ENCODE measurements at places on chromosomes 2 and 18. TPM values are rescaled to one million over a fixed set of nuclear protein-coding genes. Genes with fewer than 3 reads are reported as not detected.

- DNase-seq: no peak
Measured at GRCh38 chr2:212007972-212008371, 530.6 kb downstream of the ERBB4 start.

- DNase-seq: no peak
Measured at GRCh38 chr18:51168960-51169662, 28.4 kb downstream of the MEX3C start.

GRCh38 chr2:220078439-220078838 lies 451.0 kb downstream of the SLC4A3 start:
- no peak for DNase-seq

DNA sequence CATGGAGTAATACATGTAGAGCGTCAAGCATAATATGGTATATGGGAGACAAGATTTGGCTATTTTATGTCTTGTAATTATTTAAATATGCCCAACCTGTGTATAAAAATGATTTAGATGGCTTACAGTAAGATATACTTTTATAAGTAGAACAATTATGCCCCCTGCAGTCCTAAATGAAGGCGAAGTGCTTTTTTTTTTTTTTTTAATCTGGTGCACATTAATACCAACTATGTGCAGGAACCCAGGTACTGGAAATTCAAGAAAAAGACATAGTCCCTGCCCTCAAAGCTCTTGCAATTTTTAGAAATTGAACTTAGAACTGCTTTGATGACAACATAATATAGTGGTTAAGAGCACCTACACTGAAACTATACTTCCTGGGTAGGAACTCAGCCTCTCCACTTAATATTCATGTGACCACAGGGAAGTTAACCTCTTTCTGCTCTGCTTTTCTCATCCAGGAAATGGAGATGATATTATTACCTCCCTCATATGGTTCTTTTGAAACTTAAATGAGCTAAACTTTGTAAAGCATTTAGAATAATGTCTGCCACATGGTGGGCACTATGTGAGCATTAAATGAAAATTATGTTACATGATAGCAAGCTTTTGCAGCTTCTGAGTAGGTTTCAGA lies 38.1 kb downstream of the AFTPH start:
- DNase-seq: no peak

GRCh38 chr18:8730080-8730827 lies 24.9 kb downstream of the MTCL1 start:
- peak; percentile 70 for DNase-seq

Gene AGXT
- 0.31 TPM for total RNA-seq

DNA sequence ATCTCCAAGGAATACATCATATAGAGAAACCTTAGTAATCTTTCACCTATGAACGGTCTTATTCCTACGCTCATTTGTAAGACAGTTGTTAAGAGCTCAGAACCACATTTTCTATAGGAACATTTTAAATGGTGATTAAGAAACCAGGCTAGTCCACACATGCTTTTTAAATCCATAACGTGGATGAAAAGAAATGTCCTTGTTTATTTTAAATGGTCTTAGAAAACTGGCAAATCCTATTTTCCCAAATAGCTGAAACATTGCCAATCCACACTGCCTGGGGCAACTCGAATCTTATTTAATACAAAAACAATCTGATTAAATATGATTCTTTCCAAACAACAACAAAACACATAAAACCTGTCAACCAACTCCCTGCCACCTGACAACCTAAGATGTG lies 23.7 kb downstream of the METTL8 start:
- DNase-seq: no peak

DNA sequence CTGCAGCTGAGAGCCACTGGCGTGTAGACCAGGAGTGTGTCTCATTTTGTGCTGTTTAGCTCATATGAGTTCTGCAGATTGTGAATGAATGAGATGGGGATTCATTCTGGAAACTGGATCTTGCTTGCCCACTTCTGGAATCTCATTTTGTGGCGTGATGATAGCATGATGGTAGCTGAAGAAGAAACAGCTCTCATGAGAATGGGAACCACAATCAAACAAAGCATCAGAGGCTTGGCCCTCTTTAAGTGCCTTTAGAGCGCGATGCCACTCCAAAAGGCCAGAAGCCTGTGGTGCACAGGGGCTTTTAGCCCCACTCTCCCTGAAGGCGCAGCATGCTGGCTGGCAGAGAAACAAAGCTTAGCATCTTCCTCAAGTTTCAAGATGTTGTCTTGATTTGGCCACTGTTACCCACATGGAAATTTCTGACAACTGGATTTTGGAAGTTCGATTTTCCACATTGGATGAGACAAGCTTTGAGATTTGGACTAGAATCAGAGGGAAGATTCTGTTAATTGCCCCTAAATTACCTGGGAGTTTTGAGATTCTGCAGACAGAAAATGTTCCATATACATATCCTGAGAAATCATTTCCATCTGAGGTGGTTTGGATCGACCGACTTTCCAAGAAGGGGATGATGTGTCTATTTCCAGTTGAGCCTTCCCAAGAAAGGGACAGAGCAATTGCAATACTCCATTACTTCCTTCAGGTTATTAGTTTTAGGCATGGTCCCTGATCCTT lies 234.5 kb downstream of the VAPA start:
- no peak for DNase-seq

Gene CDH2
- total RNA-seq: 0.16 TPM

Gene PID1
- 25.8 TPM for total RNA-seq
